ENCODE measurements at places on chromosomes 4 and X.

- no peak for DNase-seq
Observed at GRCh38 chrX:150161193-150161592, 201.9 kb upstream of the MAMLD1 start.

GRCh38 chrX:152412105-152412504 is 39.0 kb downstream of the GABRA3 start:
- DNase-seq: no peak

GRCh38 chr4:62288808-62289541 is 1088.8 kb downstream of the ADGRL3 start:
- DNase-seq: no peak

DNA sequence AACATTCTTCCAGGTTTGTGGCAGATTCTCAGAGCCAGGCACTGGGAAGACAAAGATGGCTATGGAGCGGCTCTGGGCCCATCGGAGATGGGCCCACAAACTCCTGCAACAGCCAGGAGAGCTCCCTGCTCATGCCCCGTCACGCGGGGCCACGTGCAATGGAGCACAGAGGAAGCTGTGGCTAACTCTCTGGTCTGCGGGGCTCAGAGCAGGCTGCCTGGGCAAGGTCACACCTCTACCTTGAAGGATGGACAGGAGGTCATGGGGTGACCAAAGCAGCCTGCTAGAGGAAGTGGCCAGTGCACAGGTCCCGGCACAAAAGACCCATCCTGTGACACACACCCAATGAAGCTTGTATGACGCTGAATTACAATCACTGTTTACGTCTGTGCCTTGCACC is 45.2 kb downstream of the C4orf50 start:
- no peak for DNase-seq

GRCh38 chr4:61211781-61212180 is 11.7 kb downstream of the ADGRL3 start:
- DNase-seq: no peak

GRCh38 chr4:55939421-55939820 is 9.3 kb upstream of the CEP135 start:
- DNase-seq: no peak

DNA sequence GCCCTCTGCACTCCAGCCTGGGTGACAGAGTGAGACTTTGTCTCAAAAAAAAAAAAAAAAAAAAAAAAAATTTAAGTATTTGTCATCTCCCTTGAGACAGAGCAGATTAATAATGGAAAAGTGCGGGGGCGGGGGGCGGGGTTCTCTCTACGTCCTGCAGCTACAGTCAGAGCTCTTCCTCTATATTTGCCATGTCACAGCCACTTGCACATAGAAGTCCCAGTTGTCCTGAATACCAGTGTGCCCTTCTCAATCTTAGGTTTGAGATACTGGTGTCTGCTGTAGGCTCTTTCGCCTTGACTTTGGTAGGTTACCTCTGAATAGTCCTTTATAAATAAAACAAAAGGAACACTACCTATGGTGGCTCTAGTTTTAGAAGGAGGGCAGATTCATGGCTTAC is 237.8 kb upstream of the PGRMC2 start:
- DNase-seq: no peak

- DNase-seq: no peak
Observed at GRCh38 chrX:153433781-153434285, 12.0 kb downstream of the TREX2 start.

DNA sequence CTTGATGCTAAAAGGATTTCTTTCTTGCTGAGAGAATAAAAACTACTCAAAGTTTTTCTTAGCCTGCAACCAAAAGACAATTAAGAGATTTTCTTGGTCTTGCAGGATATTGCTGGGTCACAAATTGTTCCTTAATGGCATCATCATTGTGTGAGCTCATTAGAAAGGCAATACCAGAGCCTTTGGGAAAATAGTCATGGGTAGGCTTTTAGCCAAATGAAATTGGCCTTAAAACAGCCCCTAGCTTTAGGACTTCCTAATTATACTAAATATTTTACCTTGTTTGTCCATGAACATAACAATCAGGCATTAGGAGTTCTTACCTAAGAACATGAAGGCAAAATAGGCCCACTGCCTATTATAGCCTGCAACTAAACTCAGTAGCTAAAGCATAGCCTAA is 10.4 kb upstream of the FAM13A start:
- no peak for DNase-seq

DNA sequence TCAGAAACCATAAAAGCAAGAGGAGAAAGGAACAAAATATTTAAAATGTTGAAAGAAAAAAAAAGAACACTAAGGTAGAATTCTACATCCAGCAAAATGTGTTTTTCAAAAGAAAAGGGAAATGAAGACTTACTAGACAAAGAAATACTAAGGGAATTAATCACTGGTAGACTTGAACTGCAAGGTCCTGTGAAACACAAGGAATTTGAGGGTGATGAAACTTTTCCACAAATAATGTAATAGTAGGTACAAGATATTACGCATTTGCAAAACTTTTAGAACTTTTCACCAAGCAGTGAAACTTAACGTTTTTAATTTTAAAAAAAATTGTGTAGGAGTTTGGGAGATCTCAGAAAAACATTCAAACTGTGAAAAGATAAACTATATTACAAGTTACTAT is 180.3 kb upstream of the MAGEB16 start:
- no peak for DNase-seq

DNA sequence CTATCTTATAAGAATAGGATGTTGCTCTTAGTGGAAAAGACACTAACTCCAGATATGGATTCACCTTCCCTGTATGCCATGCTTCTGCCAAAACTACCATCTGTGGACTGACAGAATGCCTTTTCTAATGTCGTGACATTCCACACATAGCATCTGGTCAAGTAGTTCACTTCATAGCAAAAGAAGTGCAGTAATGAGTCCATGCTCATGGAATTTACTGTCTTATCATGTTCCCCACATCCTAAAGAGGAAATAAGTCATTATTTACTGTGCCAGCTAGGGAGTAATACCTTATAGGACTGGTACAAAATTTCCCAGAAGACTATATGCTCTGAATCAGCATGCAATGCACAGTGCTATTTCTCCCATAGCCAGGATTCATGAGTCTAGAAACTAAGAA is 562.4 kb downstream of the TLL1 start:
- no peak for DNase-seq

DNA sequence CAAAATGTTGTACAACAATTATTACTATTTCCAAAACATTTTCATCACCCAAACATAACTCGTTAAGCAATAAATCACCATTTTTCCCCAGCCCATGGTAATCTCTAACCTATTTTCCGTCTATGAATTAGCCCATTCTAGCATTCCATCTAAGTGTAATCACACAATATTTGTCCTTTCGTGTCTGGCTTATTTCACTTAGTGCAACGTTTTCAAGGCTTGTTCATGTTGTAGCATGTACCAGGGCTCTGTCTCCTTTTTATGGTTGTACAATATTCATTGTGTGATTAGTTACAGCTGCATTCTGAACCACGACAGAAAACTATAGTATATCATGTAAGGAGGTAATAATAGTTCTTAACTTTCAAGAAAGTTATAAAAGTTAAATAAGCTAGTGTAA is 656.0 kb upstream of the HS3ST1 start:
- DNase-seq: no peak

GRCh38 chr4:112664611-112665010 is 27.7 kb downstream of the LARP7 start:
- no peak for DNase-seq

DNA sequence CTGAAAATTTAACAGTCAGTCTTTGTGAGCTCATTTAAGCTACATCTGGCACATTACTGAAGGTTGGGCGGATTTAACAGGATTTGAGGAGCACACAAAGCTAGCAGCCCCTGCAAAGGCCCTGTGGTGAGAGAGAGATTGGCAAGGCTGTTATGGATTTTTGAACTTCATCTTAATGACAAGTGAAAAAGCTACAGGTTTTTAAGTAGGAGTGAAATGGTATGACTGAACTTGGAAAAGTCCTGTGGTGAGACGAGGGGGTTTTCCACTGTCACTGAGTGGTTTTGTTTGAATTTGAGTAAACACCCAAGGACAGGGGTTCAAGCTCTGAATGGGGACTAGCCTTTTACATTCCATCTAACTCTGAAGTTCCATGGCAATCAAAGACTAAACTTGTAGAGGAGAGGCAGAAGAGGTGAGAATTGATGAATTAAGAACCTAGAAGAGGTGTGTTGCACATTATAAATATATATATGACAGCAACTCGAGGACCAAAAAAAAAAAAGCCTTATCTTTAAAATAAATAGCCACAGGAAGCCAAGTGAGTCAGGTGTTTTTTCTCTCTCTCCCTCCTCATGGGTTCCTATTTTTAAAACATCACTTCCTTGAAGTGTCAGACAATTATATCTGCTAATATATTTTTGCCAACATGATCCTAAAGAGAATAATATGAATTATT is 47.8 kb upstream of the CLNK start:
- DNase-seq: no peak

GRCh38 chr4:25095837-25096236 is 64.4 kb downstream of the SEPSECS start:
- DNase-seq: no peak

DNA sequence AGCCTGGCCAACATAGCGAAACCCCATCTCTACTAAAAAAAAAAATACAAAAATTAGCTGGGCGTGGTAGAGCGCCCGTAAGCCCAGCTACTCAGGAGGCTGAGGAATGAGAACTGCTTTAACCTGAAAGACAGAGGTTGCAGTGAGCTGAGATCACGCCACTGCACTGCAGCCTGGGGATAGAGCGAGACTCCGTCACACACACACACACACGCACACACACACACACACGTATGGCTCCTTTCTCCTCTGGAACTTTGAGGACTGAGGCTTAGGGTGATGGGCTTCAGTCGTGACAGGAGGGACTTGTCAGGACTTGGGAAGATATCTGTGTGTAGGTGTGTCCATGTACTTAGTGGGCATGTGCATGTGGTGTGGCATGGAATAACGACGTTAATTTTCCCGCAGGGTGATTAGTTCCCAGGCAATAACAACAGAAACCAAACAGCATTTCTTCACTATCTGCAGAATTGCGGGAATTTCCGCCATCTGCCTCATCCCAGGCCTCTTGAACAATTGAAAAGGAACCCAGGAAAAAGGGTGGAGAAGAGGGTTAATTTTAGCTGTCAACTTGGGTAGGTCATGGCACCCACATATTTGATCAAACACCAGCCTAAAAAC is 47.7 kb downstream of the RWDD4 start:
- no peak for DNase-seq

GRCh38 chrX:127578395-127578794 is 473.8 kb downstream of the ACTRT1 start:
- DNase-seq: no peak

GRCh38 chr4:8370835-8371595 is 69.5 kb downstream of the ACOX3 start:
- DNase-seq: no peak

DNA sequence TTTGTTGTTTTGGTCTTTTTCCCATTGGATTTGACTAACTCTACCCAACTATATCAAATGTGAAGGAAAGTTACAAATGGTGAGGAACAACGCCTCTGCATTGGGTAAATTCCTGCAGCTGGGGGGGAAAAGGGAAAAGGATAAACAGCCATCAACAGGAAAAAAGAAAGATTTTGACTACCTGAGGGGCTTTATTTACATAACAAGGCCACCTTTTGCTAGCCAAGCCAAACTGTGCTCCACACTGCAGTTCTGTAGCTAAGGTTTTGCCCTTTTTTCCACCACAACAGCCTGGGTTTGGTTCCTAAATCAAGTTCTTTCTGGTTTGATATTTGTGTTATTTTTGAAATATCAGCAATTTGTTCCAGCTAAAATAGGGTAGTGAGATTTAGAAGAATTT is 40.8 kb downstream of the RHOXF2B start:
- DNase-seq: no peak

DNA sequence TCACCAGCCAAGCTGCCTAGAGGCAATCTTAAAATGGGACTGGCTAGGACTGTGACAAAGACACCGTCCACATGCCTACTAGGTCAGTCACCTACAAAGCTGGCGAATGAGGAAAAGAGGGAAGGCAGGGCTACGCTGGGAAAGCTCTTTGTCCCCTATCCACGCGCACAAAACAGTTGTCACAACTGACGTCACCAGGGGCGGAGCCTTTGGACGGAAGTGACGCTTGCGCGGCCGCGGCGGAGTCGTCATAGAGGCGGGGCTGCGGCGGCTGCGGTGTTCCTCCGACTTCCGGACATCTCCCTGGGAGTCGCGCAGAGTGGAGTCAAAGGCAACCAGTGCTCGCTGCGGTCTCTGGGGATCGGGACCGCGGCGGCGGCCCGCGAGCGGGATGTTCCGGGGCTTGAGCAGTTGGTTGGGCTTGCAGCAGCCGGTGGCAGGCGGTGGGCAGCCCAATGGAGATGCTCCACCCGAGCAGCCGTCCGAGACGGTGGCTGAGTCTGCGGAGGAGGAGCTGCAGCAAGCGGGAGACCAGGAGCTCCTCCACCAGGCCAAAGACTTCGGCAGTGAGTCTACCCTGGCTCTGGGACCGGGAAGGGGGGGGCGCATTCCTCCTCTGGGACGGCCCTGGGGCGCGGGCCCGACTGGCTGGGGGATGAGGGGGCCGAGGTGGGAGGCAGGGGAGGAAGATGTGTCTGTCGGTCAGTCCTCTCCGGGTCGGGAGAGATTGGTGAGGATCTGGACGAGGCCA is at the start of gene SYAP1:
TSS of gene SYAP1 (plus strand) at position 279 of the 751 bp plus-strand sequence. CDS start at position 392, 113 bp downstream.
- DNase-seq: peak; percentile 53

- no peak for DNase-seq
Observed at GRCh38 chr4:145230726-145231125, 50.3 kb upstream of the OTUD4 start.

GRCh38 chr4:152014280-152014679 is 253.5 kb upstream of the GATB start:
- DNase-seq: peak; percentile 8

- DNase-seq: no peak
Observed at GRCh38 chr4:166301266-166301665, 428.2 kb downstream of the TLL1 start.

DNA sequence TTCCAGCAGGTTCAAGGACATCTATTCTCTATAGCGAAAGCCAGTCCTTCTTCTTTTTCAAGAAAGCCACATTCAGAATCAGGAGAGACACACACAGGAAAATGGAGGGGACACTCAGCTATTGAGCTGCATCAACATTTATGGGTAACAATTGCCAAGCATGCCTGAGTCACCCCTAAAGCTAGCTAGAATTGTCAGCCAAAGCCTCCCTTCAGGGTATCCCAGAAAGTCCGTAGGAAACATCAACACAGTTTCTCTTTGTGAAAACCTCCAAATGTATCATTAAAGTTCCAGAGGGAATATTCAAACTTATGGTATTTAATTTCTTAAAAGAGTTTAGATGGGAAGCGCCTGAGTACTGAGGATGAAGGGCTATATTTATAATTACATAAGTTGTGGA is 331.1 kb upstream of the SLC7A11 start:
- DNase-seq: no peak

GRCh38 chrX:13700380-13700779 is 11.5 kb downstream of the RAB9A start:
- DNase-seq: no peak

DNA sequence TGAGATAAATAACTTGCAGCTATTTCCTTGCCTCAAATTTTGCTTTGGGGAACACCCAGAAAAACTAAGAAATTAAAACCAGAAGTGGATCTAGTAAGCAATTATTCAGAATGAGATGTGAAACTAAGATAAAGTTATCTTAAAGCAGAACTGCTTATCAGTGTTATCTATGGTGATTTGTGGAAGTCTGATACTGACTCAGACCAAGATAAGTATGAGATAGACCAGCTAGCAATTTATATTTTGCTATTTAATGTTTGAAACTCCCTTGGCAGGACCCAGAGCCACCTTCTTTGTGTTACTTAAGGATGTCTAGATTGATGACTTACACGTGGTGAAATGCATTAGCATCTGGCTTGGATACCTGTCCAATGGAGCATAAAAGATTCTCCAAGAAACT is 368.1 kb downstream of the EPHA5 start:
- no peak for DNase-seq

- DNase-seq: no peak
Observed at GRCh38 chr4:172996571-172997216, 171.9 kb upstream of the GALNT7 start.
